ENCODE measurements at places on chromosomes 2 and 18. TPM values are rescaled to one million over a fixed set of nuclear protein-coding genes. Genes with fewer than 3 reads are reported as not detected.

The CCDC85A gene
- 0.86 TPM for total RNA-seq

The MEIS1 gene
- 4.0 TPM for total RNA-seq

The PLGLB1 gene
- total RNA-seq: not detected

The GLI2 gene
- total RNA-seq: 17.0 TPM

The ERFE gene
- 0.50 TPM for total RNA-seq

The CYBRD1 gene
- total RNA-seq: 3.6 TPM

DNA sequence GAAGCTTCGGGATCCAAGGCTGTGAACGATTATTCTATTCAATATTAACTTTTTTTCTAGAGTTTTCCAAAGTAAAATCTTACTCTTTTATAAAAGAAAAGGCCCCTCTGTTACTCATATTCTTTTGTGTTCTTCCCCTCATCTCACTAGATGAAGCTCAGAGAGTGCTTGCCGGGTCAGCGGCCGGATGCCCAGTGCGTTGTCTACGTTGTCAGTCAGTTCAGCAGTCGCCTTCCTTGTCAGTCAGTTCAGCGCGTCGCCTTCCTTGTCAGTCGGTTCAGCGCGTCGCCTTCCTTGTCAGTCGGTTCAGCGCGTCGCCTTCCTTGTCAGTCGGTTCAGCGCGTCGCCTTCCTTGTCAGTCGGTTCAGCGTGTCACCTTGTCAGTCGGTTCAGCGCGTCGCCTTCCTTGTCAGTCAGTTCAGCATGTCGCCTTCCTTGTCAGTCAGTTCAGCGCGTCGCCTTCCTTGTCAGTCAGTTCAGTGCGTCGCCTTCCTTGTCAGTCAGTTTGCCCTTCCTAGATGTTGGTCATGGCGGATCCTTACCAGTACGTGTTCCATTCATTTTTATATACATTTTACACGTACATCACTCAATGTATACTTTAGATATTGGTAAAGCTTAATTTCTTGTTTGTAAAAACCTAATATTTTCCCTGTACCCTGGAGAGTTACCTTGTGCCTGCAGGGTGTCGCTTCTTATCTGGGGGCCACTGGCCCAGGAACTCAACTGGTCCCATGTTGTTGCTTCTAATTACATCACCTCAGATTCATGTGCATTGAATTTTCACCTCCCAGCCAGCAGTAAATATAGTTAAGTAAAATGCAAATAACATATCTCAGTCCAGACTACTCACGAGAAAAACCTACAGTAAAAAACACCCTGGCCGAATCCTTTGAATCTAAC lies 206.9 kb downstream of the ASB1 start:
- no peak for DNase-seq

DNA sequence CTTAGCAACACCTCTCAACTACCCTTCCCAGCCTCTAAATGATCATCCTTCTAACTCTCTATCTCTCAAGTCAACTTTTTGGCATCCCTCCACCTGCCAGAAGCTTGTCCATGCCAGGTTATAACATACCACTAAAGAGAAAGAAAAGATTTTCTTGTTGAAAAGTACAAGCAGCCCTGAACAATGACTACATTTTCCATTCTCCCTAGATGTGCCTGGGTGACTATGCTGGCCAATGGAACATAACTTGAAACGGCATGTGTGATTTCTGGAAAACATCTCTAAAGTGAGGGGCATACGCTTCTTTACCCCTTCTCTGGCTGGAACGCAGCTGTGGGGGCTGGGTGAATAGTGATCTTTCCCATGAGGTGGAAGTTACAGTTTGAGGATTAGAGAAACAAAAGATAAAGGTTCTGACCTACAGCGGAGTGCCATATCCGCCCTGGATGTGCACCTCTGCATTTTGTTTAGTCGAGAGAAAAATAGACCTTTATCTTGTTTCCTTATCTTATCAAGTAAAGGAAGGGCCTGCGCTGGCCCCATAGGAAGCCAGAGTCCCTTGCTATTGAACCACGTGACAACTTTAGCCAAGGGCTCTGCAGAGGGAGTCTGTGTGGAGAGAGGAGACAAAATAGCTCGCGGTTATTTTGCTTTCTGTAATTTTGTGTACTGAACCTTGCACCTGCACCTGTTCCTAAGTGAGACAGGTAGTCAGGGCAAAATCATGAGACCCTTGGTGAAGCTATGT lies 436.8 kb downstream of the TGIF1 start:
- DNase-seq: no peak

GRCh38 chr2:164574931-164575330 lies 46.4 kb downstream of the GRB14 start:
- DNase-seq: no peak

DNA sequence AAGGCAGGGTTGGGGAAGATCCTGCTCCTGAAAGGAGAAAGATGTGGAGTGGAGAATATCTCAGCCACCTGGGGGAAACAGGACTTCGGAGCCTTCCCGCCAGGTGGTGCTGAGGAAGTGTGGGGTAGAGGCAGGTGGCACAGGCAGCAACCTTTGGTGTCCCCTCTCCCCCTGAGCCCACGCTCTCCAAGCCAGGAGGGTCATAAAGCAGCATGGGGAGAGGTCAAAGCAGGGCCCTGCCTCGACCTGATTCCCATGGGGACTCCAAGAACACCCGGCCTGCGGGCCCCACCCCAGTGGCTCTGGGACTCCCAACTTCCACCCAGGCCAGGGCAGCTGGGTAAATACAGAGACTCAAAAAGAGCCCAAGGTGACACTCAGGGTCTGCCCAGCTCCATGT lies 54.3 kb upstream of the SLC66A3 start:
- DNase-seq: no peak

DNA sequence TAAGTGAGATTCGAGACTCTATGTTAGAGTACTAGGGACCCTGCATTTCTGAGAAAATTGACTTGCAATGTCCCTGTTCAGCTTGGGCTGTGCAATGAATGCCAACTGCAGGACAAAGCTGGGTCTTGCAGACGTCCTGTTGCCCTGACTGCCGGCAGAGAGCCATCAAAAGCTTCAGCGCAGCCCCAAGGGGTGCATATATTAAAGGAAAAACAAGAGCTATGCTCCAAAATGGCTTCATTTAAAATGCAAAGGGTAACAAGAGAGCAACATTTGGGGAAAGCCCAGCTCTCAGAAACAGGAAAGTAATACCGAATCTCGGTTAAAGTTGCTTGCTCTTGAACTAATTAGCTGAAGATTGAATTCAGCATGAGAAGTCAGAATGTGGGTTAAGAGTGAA lies 110.9 kb upstream of the PNPT1 start:
- DNase-seq: no peak

DNA sequence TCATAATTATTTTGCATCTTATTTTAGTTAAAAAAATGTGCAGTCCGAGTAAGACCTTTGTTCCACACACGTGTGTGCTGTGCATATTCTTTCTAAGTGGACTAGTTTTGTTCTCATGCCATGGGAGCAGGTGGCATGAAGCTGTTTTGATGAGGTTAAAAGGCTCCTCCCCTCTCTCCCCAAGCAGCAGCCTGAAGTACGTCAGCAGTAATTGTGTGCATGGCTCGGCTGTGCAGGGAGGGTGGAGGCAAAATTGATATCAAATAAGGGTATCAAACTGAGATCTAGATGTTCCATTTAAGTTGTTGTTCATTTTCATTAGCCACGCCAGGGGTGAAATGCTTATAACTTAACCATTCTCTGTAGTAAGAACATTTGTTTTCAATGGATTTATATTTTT lies at the start of gene NYAP2:
Gene NYAP2, plus strand, starts transcription at position 207 of the 400 bp plus-strand sequence. CDS start 9,171 bp downstream, outside the sequence.
- DNase-seq: no peak

DNA sequence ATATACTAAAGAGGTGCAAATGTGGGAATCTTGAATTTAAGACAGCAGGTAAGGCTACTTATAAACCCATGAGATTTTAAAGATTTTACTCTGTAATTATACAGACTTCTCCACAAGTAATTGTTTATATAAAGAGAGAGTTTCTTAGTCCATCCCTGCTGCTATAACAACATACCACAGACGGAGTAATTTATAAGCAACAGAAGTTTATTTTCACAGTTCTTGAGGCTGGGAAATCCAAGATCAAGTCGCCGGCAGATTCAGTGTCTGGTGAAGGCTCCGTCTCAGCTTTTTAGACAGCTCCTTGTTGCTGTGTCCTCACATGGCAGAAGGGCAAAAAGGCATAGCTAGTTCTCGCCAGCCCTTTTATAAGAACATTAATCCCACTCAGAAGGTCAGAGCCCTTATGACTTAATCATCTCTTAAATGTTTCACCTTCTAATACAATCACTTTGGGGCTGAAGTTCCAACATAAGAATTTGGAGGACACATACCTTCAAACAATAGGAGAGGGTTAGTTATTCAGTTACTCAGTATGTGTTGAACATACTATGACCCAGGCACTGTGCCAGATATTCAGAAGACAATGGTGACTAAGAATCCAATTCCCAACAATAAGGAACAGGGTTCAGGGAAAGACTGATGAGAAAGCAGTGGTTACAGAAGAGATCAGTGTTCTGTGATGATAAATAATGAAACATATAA lies 466.0 kb downstream of the RIT2 start:
- DNase-seq: no peak

DNA sequence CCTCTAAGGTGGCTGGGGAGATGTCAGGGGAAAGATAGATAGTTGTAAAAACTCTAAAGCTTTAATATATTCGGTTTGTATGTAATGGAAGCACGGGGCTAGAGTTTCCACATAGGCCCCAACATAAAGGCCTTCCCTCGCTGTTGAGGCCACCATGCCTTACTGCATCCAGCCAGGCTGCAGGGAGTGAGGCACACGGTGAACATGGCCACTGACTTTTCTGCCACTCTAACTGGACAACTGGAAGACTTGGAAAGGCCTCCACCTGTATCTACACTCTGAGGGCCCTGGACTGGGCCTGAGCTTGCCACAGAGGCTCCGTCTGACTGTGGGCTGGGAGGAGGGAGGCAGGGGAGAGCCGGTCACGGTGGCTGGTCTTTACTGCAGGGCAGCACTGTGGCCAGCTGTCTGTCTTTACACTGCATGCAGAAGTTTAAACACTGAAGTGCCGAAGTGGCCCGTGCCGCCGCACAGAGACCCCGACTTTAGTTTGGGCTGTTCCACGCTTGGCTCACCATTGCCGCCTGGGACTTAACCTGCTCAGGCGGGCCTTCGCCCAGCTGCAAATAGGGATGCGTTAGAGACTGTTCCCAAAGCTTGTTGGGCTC lies 66.7 kb downstream of the EMILIN2 start:
- DNase-seq: no peak

- DNase-seq: peak; percentile 28
Measured at GRCh38 chr2:15912203-15912602, 28.1 kb upstream of the MYCN start.

GRCh38 chr2:78910376-78910775 lies 115.1 kb upstream of the REG3G start:
- no peak for DNase-seq

- no peak for DNase-seq
Measured at GRCh38 chr2:49843314-49843713, 689.0 kb upstream of the FSHR start.

GRCh38 chr2:224252631-224253030 lies 149.3 kb downstream of the FAM124B start:
- DNase-seq: no peak

- no peak for DNase-seq
Measured at GRCh38 chr18:61198486-61198885, 134.7 kb upstream of the CDH20 start.

GRCh38 chr2:177161741-177162460 lies 50.7 kb upstream of the HNRNPA3 start:
- DNase-seq: no peak

GRCh38 chr18:7017013-7017412 lies 100.6 kb downstream of the LAMA1 start:
- DNase-seq: no peak

GRCh38 chr2:63590626-63591408 lies 2.1 kb downstream of the MDH1 start:
- DNase-seq: no peak

DNA sequence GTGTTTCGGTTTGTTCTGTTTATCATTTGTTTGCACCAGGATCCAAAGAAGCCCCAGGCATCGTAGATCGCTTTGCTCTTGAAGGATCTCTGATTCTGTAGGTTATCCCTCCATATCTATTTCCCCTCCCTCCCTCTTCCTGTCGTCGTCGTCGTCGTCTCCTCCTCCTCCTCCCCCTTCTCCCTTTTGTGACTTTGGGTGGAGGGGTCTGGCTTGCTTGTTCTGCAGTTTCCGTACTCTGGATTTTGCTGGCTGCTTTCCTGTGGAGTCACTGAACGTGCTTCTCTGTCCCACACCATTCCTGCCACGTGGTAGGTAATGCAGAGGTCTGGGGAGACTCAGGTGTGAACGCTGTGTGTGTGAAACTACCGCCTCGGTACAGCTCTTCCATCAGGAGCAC lies 225.0 kb downstream of the LDLRAD4 start:
- no peak for DNase-seq

DNA sequence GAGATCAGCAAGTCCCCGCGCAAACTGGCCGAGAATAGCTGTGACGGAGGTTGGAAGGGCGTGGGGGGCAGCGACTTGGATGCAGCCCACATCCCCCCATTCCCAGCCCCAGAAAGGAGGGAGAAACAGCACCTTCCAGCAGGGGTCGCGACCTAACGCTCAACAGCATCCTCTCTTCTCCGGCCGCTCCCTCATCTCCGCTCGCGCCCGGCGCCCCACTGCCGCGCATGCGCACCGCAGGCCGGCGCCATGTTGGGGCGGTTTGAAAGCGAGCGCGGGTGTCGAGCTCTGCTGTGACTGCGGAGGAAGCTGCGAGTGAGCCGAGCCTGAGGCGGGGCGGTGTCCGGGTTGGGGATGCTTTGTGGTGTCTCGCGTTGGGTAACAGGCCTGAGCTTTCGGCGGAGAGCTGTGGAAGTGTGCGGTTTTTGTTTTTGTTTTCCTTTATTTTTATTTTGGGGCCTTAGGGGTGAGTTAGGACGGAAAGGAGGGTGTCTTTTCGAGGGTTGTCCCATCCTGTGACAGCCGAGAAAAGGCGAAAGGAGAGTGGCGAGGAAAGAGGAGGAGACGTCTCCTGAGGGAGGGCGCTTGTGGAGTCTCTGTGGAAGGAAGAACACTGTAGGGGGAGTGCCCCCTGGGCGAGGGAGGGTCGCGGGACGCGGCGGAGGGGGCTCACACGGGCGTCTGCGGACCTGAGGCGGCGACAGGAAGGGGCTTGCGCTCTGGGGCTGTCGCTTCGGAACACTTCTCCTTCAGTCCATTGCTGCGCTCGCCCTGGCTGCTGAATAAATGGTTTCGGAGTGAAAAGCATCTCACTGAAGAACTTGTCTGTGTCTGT lies at the start of the genes C18orf54 and STARD6:
Gene C18orf54, plus strand, starts transcription at position 247 of the 835 bp plus-strand sequence. CDS start 2,667 bp downstream, outside the sequence.
Gene STARD6, minus strand, starts transcription at position 199 of the 835 bp plus-strand sequence. CDS start 3,285 bp downstream, outside the sequence.
- DNase-seq: peak; percentile 97

DNA sequence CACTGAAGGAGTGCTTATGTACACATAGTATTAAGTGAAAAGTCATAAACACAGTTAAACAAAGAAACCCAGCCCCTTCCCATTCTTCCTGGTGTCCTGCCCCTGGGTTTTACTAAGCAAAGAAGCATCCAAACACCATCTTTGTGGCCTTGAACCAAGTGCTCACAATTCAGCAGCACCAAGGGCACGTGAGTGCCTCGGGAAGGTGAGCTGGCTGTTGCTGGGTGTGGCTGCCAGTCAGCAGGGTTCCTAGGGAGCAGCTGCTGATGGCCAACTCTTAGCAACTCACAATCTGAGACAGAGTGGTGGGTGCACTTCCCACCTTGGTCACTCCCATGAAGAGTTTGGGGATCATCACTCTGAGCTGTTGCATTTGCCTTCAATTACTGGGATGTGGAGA lies 97.7 kb upstream of the PGAP1 start:
- DNase-seq: no peak

All from endodermal cell (in vitro differentiated cells).